CD8-positive, alpha-beta memory T cell (primary cell): ENCODE measurements at places on chromosomes 6 and 20.

DNA sequence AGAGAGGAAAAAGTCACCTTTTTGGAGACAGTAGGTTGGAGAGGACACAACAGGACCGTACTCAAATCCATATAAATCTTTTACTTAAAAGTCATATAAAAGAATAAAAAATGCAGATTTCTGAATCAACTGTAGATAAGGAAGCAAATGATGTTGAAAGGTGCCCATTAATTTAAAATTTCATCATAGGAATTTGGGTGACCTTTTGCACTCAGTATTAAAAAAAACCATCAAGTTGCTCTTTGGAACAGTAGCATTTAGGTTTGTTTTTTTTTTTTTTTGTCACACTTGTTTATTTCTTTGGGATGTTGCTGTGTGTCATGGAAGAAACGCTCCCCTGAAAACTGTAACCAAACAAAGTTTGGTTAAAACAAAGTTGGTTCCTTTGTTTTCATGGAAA, 20.9 kb upstream of the LRRN4 start:
- H3K4me1 ChIP-seq = no peaks in the 10 kb centered on the region
- no peak for DNase-seq
- H3K36me3 ChIP-seq = no peaks in the 10 kb centered on the region
- H3K27ac ChIP-seq = no peak overlapping the region
- H3K27me3 ChIP-seq = no peaks in the 10 kb centered on the region

GRCh38 chr6:89485320-89485719, 52.4 kb downstream of the ANKRD6 start:
- H3K4me3 ChIP-seq = no peak overlapping the region
- no peak for DNase-seq
- H3K4me1 ChIP-seq = no peaks in the 10 kb centered on the region
- H3K36me3 ChIP-seq = no peaks in the 10 kb centered on the region
- no peaks in the 10 kb centered on the region for H3K27me3 ChIP-seq

DNA sequence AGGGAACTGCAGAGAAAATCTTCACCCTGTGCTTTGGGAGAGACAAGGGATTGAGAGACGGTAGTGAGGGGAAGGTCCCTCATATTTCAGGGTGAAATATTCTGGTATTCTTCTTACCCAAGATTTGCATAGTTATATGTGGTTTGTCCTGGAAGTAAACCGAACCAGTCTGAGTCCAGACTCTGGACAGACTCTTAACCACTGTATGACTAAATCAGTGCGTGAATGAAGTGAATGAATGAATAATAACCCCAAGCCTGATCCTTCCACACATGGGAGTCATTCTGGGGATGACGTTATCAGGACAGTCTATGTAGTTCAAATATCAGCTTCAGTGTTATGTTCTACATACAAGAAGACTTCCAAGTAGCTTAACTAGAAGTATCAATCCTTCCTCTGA, 690.7 kb downstream of the KIF16B start:
- DNase-seq = no peak
- H3K27me3 ChIP-seq = no peaks in the 10 kb centered on the region
- H3K4me3 ChIP-seq = no peak overlapping the region
- H3K36me3 ChIP-seq = no peaks in the 10 kb centered on the region
- H3K27ac ChIP-seq = no peak overlapping the region

- no peaks in the 10 kb centered on the region for H3K27me3 ChIP-seq
- H3K27ac ChIP-seq = no peak overlapping the region
- no peak overlapping the region for H3K4me3 ChIP-seq
- H3K4me1 ChIP-seq = no peaks in the 10 kb centered on the region
- no peak for DNase-seq
Observed at GRCh38 chr6:53822401-53823125, 27.8 kb downstream of the LRRC1 start.

DNA sequence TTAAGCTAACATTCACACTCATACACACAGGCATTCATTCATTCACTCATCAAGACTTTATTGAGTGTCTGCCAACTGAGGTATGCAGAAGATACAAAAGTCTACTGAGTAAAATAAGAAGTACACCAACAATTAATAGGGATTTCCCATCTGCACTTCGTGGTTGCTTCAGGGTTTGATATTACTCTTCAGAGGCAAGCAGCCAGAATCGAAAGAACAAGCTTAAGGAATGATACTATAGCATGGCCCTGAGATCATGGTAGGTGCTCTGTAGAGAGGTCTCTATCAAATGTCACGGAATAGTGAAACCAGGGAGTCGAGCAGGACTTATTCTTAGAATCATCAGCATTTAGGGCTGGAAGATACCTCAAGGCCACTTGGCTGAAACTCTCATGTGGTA, 135.4 kb downstream of the NRN1 start:
- DNase-seq = no peak
- H3K36me3 ChIP-seq = no peaks in the 10 kb centered on the region
- H3K4me1 ChIP-seq = peaks cover 32% of the 10 kb centered on the region
- no peak overlapping the region for H3K4me3 ChIP-seq
- H3K27ac ChIP-seq = no peak overlapping the region

DNA sequence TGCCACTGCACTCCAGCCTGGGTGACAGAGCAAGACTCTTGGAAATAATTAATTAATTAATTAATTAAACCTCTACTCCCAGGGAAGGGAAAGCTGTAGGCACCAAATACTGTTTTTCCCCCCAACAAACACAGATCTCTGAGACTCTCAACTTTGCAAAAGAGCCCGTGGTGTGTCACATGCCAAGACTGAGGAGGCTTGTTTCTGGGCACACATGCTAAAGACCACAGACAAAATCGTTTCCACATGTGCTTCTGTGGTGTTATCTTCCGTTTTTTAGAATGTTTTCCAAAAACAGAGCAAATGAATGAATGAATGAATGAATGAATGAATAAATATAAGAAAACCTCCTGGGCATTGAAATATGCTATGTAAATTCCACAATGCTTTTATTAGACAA, 55.6 kb upstream of the ATXN1 start:
- no peaks in the 10 kb centered on the region for H3K4me1 ChIP-seq
- no peaks in the 10 kb centered on the region for H3K36me3 ChIP-seq
- DNase-seq = no peak

GRCh38 chr6:123925842-123926399, 122.3 kb downstream of the NKAIN2 start:
- H3K4me3 ChIP-seq = no peak overlapping the region
- DNase-seq = no peak
- H3K27me3 ChIP-seq = no peaks in the 10 kb centered on the region
- no peaks in the 10 kb centered on the region for H3K36me3 ChIP-seq
- H3K4me1 ChIP-seq = no peaks in the 10 kb centered on the region

DNA sequence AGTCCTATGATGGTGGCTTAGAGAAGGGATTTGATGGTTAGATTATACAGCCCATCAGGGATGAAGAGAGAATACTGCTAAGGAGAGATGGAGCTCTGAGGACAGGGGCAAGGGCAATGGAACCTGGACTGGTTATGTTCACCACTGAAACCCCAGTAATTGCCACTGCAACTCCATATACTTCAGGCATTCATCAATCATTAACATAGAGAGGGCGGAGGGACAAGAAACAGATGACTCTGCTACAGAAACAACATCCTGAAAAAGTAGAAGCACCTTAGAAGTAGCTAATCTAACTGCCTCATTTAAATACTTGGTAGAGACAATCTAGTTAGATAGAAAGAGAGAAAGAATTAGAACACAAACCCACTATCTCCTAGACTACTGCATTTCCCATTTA, 89.8 kb downstream of the MDN1 start:
- H3K27ac ChIP-seq = no peak overlapping the region
- no peak overlapping the region for H3K4me3 ChIP-seq
- H3K36me3 ChIP-seq = peaks cover 25% of the 10 kb centered on the region
- H3K4me1 ChIP-seq = no peaks in the 10 kb centered on the region

GRCh38 chr6:1063671-1064355, 248.1 kb upstream of the FOXQ1 start:
- H3K27ac ChIP-seq = no peak overlapping the region
- H3K4me3 ChIP-seq = no peak overlapping the region
- no peak for DNase-seq
- H3K27me3 ChIP-seq = peaks cover 3% of the 10 kb centered on the region
- H3K36me3 ChIP-seq = no peaks in the 10 kb centered on the region
